ENCODE measurements at places on chromosomes 6 and 20.

- DNase-seq, result no peak
Measured at GRCh38 chr20:36396340-36396739, 90.2 kb downstream of the DLGAP4 start.

DNA sequence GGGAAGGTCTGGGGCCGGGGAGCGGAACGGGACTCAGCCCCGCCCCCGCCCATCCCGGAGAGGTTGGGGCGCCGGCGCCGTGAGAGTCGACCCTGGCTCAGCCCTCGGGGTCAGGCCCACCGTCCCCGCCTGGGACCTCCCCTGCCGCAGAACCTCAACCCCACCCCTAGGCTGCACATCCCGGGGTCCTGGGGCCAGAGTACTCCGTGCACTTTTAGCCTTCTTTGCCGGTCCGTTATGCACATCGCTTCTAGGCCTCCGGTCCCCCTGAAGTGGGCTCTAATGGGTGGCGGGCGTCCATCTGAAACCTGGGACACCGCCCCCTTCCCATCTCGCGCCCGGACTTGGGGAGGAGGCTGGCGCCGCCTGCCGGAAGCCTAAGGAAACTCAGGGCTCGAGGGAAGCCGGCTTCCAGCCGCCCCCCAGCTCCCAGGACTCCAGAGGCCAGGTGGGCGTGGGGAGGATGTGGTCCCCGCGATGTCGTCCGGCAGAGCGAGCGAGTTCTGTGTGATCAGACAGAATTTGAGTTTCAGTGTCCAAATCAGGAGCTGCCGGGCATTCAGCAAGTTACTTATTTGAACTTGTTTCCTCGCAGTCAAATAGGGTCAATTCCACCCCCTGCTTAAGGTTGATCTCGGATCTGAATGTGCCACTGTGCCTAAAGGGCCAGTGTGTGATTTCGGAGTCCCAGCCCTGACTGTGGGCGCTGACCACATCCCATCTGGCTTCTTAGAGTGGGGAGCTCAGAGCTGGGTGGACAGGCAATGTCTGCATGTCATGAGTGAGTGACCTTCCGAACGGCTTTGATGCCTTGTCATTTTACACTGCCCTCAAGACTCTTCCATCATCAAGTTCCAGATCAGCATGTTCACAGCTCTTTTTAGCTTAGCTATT is 47.6 kb downstream of the CPXM1 start:
- no peak for DNase-seq

- DNase-seq, result no peak
Measured at GRCh38 chr6:73032586-73032985, 192.7 kb downstream of the KHDC1L start.

- DNase-seq, result no peak
Measured at GRCh38 chr6:142213402-142213801, 66.3 kb downstream of the VTA1 start.

- DNase-seq, result no peak
Measured at GRCh38 chr20:24149881-24150307, 161.3 kb upstream of the GGTLC1 start.

- DNase-seq, result no peak
Measured at GRCh38 chr6:156883497-156884252, 106.5 kb downstream of the ARID1B start.

- DNase-seq, result no peak
Measured at GRCh38 chr6:126788861-126789365, 329.6 kb upstream of the RSPO3 start.

DNA sequence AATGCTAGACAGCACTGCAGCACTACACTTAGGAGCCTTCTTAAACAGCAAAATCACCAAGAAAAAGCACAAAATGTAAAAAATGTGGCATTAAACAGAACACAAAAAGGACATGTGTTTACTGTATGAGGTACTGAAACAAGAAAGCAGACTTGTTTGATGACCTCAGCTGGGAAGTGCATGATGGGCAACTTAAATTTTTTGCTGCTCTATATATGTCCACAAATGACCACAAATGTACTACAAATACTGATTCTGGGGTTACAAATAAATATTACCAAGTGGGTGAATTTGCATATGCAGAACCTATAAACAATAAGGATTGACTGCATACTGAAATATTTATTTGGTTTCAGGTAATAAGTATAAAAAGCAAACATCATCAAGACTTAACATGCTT is 13.1 kb downstream of the RAB23 start:
- no peak for DNase-seq

DNA sequence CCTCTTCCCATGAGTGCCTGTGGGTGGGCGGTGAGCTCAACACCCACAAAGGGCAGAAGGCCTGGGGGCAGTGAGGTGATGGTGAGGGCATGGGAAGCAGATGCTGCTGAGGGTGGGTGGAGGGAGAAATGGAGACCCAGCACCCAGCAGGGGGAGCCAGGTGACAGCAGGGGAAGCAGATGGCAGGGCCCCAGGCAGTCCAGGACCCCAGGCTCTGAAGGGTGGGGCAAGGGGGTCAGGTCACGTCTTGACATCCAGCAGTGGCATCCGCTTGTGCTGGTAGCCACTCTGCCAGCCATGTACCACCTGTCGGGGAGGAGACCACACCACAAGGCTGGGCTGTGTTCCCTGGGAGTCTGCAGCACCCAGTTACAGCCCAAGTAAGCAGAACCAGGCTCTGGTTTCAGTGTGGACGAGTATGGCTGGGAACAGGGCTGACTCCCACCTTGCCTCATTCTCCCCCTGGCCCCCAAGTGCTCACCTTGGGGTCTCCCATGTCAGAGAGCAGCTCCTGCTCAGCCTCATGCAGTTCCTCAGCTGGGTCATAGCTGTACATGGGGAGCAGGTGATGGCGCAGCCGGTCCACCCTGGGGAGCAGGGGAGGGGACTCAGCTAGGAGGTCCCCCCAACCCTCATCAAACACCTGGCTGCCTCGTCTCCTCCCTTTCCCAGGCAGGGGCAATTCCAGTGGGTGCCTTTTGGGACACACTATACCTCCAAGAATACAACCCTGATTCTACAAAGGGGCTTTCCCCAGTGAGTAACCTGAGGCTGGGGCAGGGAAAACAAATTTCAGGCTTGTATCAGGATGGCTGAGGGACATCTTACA is 2.0 kb downstream of the SMIM29 start:
- DNase-seq, result no peak

GRCh38 chr20:20733943-20734342 is 21.5 kb upstream of the RALGAPA2 start:
- DNase-seq, result no peak

DNA sequence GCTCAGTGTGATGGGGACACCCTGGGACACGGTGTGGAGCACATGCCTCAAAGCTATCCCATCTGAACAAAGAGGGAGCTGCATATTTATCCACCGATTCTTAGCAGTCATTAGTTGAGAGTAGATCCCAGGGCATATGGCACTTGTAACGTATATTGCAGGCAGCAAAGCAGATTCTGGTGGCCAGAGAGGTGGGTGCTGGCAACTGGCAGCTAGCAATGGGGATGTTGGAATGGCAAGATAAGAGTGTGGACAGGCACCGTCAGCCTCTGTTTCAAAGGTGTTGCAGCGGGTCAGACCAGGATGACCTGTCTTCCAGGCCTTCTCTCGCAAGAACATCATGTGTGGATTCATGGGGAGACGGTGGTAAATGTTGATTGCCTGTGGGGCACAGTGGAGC is 287.8 kb upstream of the RNF24 start:
- DNase-seq, result no peak

DNA sequence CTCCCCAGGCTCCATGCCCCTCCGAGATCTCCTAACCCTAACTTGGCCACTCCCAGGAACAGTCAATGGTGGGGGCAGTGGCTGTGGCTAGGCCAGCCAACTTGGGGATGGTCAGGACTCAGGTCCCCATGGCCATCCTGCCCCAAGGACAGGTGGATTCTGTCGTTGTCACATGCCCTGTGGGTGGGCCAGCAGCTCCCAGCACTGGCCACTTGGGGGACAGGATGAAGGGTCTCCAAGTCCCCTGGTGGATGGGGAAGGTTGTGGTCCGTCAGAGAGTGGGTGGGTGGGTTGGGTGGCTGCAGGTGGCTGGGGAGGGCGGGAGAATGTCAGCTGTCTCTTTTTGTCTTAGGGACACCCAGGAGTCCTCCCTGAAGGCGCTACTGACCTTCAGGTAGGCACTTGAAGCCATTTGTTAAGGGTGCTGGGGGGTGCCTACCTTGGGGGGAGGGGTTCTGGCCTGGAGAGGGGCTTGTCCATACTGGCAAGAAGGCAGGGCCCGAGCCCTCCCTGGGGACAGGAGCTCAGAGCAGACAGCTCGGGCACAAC is 5.5 kb downstream of the COL9A3 start:
- no peak for DNase-seq

- DNase-seq, result no peak
Measured at GRCh38 chr6:164507206-164507940, 802.0 kb downstream of the C6orf118 start.

DNA sequence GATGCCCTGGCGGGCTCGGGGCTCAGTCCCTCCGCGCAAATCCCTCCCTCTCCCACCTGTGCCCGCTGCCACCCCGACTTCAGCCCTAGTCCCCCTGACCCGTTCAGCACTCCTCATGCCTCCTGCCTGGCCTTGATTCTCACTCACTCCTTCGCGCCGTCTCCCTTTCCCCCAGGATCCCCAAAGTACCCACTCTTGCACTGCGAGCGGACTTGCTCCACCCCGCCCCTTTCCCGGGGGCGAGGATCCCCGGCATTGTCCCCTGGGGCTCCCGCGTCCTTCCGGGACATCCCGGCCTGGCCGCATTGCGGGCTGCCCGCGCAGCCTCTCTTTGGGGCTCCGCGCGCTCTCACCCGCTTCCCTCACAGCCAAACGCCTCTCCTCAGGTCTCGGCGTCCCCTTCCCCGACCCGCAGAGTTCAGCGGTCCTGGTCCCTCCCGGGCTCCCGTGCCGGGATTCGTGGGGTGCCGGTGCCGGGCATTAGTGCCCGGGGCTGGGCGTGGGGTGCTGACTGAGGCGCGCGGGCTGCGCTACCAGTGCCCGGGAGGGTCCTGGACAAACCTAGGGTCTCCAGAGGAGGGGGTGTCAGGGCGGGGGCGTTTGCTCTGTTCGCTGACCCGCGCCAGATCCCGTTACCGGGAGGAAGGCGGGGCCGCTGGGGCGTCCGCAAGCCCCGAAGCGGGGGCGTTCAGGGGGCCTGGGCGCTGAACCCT is 45.5 kb upstream of the SUPT3H start:
- DNase-seq, result no peak

DNA sequence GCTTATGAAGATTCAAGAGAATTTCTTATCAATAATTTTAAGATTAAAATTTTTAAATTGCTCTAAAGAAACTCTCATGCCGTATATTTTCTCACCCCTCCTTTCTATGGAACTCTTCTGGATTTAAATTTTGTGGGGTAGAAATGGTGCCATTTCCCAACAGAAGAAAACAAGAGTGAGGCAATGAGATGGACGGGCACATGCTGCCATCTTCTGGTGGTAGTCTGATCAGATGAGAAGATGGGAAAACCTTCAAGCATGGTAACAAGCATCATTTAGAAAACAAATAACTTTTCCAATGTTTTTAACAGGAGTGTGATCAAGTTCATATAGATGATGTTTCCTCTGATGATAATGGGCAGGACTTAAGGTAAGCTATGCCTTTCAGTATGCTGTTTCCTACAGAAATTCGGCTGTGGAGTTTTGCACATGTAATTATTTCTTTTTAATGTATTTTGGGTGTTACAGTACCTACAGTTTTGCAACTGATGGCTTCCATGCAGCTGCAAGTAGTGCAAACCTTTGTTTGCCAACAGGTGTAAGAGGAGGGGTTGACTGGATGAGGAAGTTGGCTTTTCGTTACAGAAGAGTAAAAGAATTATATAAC is 271.4 kb downstream of the EYA4 start:
- no peak for DNase-seq

DNA sequence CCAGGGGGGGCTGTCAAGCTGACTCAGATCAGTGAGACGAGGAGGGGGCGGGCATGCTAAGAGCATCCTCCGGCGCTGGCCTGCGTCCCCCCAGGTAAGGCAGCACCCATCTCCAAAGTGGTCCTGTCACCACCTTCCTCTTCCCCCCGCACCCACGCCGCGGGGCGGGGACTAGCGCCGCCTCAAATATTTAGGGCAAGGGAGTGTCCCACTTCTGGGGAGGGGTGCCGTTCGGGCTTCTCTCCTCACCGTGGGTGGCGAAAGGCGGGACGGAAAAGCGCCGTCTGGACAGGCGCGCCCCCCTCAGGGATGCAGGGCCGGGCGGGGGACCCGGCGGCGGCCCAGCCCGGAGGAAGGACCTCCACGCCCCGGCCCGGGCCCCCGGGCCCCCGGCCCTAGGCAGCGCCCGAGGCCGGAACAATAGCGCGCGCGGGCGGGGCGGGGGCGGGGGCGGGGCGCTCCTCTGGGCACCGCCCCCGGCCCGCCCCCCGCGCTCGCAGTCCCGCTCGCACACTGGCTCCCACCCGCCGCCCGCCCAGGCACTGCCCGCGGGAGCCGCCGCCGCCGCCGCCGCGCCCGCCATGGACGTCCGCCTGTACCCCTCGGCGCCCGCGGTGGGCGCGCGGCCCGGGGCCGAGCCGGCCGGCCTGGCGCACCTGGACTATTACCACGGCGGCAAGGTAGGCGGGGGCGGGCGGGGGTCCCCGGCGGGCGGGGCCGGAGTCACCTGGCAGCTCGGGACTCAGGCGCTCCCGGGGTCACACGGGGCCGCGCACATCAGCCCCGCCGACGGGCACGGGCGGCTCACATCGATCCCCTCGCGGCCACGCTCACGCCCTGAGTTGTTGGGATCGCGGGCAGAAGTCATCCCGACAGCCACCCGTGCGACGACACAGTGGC is at the start of gene TOX2:
Gene TOX2, plus strand, starts transcription at position 542 of the 900 bp plus-strand sequence. Its CDS starts 40 bp downstream, at position 582.
- DNase-seq, result no peak

DNA sequence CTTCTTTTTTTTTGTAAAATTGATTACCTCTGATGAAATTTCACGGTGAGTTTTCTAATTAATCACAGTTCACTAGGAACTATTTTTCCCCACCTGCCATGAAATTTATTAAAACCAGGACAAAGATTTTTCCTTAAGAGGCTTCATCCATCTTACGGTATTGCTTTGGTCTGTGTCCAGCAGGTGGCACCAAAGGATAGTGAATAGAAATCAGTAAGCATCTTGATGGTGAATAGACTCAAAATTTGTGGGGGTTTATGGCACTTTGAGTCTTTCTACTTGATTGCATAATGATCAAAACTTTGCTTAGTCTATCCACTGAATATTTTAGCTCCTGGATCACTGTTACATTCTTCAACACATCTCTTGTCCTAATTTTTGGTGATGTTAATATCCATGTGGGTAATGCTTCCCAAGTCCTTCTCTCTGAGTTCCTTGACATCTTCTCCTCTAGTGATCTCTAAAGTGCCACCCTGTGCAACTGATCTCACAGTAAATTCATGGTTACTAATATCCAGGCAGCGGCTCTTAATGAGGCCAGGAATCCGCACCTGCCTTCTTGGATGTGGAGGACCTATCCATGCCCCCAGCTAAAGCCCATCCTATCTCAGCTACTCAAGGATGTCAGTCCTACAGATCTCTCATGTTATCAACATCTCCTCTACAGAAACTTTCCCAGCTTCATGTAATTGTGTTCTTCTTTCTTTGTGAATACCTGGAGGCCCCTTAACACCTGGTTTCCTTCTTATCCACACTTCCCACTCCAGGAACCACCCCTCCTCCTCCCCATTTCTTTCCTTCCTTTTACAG is 54.5 kb downstream of the STMND1 start:
- peak; percentile 34 for DNase-seq

- DNase-seq, result no peak
Measured at GRCh38 chr20:51022227-51022802, 592 bp downstream of the KCNG1 start.

- DNase-seq, result no peak
Measured at GRCh38 chr6:35823601-35824000, 18.4 kb downstream of the LHFPL5 start.

Data from activated naive CD8-positive, alpha-beta T cell treated with anti-CD3 and anti-CD28 coated beads, Interleukin-2, amount 50 U/mL, for 16 hours (primary cell).